COR-L47 (cell line): ENCODE measurements at places on chromosomes 5 and 9.

DNA sequence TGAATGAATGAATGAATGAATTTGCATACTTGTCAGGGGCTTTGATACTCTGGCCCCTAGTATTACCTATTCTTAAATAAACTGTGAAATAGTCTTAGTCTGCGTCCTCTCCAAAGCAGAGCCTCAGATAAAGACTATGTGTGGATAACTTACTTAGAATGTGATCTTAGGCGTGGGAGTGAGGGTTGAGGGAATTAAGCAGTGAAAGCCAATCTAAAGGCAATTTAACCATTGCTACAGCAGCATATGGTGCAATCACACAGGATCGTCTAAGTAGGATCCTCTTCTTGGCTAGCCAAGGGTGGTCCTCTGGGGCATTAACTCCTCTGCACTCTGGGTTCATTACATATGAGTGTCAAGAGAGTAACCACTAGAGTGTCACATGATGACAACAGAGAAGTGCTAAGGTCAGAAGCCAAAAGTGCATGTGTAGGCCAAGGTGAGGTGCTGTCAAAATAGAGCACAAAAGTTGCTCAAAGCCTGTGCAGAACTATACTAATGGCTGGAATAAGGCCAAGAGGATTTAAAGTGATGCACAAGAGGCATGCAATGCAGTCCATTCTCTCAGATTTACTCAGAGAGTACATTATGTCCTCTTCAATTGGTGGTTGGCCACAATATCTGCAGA is 274.4 kb upstream of the SEMA6A start:
- DNase-seq, result no peak

- DNase-seq, result no peak
Measured at GRCh38 chr5:93926831-93927620, 185.6 kb upstream of the POU5F2 start.

DNA sequence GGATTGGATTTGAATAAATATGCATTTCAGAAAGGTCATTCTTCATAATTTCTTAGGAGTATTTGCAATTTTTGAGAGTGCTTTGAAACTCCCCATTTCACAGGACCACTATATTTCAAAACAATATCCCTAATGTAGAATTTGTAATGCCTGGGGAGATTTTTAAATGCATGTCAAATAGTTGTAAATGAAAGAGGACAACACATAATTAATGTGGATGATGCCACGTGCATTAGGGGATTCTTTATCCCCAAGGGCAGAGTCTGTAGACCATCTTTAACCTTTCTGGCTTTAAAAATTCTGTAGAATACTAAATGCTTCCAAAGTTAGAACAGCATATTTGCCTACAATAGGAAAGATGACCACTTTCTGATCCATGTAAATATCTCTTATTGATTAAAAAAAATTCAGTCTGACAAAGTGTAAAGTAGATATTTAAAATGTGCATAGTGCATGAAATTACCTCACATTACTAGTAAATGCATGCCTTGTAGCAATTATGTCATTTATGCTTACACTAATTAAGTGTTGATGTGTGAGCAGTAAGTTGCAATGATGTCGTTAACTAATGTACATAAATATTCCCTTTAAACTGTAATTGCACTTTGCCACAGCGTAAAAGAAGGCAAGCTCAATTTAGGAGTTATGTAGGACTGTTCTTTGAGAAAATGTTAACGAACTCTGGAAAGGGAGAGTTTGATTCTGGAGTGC is 416.1 kb downstream of the PSAT1 start:
- peak; percentile 5 for DNase-seq

DNA sequence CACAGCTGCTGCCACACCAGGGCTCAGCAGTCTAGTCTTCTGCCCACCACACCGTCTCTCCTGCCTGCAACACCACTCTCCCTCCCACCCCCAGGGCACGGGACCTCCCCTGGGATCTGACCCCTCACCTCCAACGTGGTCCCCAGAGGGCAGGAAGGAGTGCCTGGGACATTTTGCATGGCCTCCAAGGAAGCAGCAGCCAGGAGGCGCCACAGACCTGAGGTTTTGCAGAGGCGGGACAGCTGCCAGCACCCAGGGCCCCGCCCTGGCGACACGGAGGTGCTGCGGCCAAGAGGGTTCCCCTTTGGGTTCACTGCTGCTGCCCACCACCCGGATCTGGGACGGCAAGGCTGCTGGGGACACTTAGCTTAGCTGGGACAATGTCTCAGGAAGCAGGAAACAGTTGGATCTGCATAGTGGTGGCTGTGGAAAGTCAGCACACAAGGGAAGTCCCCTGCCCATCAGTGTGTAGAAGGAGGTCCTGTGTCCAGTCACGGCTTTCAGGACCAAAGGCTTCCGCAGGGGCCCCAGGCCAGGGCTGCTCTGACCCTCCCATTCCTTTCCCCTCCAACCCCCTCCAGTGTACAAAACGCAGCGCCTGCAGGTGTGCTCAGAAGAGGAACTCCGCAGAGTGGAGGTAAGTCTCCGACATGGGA is 13.8 kb downstream of the PROP1 start:
- DNase-seq, result peak; percentile 30

GRCh38 chr5:160649304-160649703 is 202.7 kb downstream of the ATP10B start:
- DNase-seq, result no peak

- no peak for DNase-seq
Measured at GRCh38 chr9:91865041-91865440, 85.0 kb downstream of the ROR2 start.

GRCh38 chr5:58407042-58407719 is 52.7 kb downstream of the PLK2 start:
- no peak for DNase-seq

DNA sequence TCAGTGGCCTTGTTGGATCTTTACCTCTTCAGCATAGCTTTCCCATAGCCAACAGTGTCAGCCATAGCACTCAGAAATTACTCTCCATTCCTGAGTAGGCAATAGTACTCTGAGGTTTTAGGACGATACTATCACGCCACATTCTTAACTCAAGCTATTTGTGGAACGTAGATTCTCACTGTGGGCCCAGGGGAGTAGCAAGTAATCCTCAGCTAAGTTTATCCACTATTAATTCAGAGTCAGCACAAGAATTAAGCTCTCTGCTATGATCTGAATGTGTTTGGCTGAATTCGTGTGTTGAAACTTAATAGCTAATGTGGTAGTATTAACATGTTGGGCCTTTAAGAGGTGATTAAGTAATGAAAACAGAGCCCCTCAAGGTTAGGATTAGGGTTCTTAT is 858.8 kb upstream of the NUDT12 start:
- DNase-seq, result no peak

- no peak for DNase-seq
Measured at GRCh38 chr9:131698618-131698985, 41.3 kb downstream of the RAPGEF1 start.
